Stimulated activated CD4-positive, alpha-beta T cell treated with anti-CD3 and anti-CD28 coated beads, Interleukin-2, amount 100 ng/mL, for 48 hours (primary cell): ENCODE measurements at places on chromosomes 1 and 21.

DNA sequence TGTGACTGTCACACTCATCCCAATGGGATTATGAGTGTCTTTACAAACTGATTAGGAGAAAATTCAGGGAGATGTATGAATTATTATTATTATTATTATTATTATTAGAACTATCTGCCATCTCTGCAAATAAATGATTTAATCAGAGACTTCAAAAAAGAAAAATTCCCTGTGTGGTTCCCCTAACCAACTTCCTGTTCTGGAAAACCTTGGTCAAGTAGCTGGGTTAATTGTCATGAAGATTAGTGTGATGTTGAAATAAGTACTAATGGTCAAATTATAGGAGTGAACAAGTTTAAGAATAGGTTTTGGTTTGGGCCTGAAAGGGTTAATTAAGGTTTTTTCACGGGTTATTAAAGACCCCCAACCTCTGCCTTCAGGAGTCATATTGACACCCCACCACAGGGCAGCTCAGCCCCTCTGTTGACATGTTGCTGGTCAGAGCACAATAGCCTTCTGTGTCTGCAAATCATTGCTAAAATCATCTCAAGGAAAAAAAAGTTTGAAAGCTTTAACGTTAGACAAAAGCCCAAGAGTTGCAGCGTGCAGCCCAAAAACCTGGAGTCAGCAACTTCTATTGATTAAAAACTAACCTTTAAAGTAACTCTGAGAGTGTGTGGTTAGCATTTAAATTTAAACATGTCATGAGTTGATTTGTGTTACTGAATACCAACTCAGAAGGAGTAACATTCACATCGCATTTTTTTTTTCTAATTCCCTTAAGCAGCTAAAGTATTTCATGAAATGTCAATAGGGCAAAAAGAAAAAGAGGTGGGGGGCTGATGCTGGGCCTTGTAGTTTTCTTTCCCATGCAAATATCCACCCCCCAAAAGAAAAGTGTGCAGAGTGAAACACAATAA, 272.5 kb downstream of the TM2D1 start:
- DNase-seq: no peak

DNA sequence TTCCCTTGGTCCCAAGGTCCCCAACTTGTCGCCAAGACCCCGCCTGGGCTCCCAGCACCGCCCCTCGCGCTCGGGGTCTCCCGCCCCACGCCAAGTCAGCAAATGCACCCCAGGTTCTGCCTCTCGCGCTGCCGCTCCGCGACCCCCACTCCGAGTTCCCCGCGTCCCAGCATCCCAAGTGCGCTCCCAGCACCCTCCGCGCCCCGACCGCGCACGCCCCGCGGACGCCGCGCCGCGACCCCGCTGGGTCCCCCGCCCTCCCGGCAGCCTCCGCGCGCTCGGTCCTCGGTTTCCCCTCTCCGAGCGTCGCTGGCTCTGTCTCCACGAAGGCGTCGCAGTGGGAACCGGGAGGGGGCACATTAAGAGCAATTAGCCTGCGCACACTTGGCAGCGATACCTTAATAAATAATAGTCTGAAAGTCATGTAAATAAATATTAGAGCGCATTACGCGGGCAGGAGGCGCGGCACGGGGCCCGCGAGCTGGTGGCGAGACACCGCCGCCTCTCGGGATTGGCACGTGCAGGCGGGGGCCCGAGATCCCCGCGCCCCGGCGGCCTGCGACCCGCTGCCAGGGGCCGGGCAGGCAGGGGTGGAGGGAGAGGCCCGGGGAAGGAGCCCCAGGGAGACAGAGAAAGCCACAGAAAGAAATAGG, 75.9 kb downstream of the VWA5B1 start:
- DNase-seq: no peak

- no peak for DNase-seq
These were observed 127.1 kb upstream of the B3GALT2 start for GRCh38 chr1:193313354-193314140.

GRCh38 chr1:154954541-154954940, 1.4 kb downstream of the PBXIP1 start:
- DNase-seq: no peak

- DNase-seq: no peak
These were observed 103.5 kb downstream of the NPHP4 start for GRCh38 chr1:5888606-5889211.

DNA sequence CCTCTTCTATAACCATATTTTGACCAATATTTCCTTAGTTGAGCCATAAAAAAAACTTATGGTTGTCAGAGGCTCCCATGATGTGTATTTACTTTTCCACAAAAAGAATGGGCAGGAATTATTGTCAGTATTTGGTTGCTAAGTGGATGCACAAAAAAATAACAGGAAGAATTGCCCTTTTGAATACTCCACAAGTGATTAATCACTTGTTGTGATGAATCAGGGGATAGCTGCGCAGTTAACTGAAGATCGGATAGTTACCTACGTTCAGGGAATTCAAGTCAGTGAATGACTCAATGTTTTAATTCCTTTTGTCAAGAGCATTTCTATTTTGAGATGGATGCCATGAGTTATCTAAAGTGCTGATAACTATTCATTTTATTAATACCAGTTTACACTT, 785.2 kb upstream of the B3GALT2 start:
- no peak for DNase-seq

DNA sequence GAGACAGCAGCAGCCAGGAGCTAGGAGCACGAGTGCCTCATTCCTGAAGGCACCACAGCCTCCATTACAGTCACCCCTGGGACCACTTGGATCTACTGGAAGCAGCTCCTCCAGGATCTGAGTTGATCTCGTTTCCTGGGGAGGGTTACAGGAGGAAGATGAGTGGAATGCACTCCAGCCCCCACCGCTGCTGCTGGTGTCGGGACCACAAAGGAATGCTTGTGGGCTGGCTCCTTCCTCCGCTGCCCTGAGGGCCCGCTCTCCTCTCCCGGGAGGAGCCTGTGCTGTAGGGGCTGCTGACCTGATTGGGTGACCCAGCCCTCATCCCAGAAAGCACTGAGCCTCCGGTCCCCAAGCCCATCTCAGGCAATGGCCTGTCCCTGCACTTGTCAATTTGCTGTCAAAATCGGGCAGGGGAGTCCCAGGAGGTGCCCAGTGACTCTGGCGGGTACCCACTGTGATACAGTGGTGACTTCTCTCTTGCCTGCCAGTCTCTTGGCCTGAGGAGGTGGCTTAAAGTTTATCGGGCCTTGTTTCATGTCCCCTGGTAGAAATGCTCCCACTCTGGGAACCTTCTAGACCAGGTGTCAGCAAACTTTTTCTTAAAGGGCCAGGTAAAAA, 23.1 kb downstream of the IL10RB start:
- no peak for DNase-seq

DNA sequence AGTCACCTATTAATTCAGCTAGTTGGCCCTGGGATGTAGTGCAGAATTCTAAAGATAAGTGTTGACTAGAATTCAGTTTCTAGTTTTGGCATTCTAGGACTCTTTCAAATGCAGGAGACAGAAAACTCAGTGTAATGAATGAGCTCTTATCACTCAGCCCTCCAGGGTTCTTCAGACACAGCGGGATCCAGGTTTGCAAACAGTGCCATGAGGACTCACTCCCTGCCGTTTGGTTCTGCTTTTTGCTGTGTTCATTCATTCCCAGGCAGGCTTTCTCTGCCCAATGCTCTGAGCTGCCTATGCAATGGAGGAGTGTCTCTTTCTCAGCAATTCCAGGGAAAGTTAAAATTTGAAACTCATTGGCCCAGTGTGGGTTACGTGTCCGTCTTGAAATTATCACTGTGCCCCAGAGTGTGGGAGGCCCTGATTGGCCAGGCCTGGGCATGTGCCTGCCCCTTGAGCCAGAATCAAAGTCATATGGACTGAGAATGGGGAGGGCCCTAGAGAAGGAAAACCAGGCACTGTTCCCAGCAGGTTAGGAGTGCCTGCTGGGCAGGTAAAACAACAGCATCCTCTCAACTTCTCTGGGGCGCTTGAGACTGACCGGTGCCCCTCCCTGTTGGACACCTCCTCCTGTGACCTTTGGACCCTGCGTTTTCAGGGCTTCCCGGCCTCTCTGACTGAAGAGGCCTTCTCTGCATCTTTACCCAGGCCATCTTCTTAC, 43.4 kb downstream of the TMEM51 start:
- no peak for DNase-seq

DNA sequence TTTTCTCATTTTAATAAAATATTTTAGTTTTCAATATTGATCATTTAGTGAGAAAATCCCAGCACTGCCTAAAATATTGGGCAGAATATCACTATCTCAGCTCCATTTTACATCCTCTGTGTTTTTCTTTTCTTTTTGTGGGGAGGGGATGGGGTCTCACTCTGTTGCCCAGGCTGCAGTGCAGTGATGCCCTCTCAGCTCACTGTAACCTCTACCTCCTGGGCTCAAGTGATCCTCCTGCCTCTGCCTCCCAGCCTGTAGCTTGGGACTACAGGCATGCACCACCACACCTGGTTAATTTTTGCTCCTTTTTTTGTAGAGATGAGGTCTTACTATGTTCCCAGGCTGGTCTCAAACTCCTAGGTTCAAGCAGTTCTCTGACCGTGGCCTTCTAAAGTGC, 76.1 kb downstream of the SLC25A24 start:
- DNase-seq: no peak

GRCh38 chr1:214471458-214471857, 79.9 kb downstream of the PTPN14 start:
- DNase-seq: no peak

DNA sequence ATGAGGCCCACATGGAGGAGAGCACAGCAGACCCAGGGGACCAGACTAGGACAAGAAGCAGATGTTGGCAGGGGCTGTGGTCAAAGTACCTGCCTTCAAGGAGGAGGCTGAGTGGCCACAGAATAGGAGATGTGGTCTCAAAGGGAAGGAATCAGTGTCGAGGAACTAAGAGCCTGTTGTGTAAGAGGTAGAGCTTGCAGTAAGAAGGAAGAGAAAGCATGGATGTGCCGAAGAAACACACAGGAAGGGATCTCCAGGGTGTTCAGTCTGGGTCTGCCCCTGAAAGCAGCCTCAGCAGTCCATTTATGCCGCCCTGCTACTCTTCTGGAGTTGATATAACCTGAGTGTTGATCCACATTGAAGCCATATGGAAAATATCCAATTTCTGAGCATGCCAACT, 83.9 kb downstream of the NID1 start:
- no peak for DNase-seq

DNA sequence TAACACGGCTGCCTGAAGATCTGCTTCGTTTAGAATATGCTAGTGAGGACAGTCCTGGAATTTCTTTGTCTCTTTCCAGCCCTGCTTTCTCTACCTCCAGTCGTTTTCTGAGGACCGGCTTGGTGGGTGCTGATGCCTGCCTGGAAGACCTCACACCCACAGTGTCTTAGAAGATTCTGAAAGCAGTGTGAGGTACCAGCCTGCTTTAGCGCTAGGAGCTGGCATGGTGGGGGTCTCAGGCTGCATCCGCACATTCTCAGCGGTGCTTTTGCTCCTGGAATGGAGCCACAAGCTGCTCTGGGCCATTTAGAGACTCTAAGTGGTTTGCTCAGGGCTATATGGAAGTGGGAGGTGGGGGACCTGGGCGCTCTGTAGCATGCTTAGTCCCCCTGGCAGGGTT, 61.4 kb downstream of the CD247 start:
- no peak for DNase-seq

DNA sequence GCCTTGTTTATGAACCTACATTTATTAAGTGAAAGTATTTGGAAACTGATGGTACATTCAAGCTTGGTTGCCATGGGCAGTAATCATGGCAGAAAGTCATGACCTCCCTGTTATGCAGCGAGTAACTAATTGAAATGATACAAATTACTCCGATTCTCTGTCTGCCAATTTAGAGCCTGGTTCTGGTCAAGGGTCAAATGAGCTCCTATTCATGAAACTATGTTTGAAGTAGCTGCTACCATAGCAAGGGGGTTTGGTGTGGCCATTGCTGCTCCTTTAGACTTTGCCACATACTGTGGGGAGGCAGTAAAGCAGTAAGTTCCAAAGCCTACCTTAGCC, 187.2 kb upstream of the FOXD3 start:
- DNase-seq: no peak

DNA sequence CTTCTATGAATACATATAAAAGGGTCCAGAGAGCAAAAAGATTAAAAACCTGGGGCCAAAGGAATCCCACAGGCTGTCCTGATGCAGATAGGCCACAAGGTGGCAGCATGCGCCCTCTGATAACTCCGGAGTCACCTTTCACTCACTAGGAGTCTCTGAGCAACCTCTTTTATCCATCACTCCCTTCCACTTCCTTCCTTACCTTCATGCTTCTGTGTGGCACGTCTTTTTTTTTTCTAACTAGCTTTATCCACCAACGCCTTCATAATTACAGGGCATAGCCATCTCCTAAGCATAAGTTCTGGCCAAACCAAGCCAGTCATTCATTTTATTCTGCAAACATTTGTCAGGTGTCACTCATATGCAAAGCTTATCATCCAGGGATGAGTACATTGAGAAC, 3.9 kb upstream of the PGLYRP4 start:
- DNase-seq: peak; percentile 57
